ENCODE measurements at places on chromosomes 2 and 18.
A peak's percentile ranks its signal among the peaks of the same experiment; 100 is the strongest.

- no peak overlapping the region for H3K4me3 ChIP-seq
- 0 out of 2 replicates have a peak, but pooled peaks cover 4% of the 10 kb centered on the region for H3K36me3 ChIP-seq
- H3K27me3 ChIP-seq = no peaks in the 10 kb centered on the region
- no peak overlapping the region for H3K27ac ChIP-seq
- H3K4me1 ChIP-seq = no peaks in the 10 kb centered on the region
Observed at GRCh38 chr18:24115628-24116027, 23.2 kb upstream of the CABYR start.

DNA sequence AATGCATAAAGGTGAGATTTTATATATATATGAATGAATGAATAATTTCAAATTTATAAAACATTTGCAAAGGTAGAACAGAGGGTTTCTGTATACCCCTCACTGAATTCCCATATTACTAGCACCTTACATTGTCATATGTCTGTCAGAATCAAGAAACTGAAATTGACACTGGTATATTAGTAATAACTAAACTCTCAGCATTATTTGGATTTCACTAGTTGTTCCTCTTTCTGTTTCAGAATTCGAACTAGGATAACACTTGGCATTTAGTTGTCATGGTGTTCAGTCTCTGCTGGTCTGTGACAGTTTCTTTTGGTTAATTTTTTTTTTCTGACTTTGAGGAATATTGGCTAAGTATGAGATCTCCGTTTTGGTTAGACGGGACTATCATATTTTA is 275.9 kb downstream of the DCC start:
- H3K4me1 ChIP-seq = no peaks in the 10 kb centered on the region
- H3K27ac ChIP-seq = no peak overlapping the region
- no peaks in the 10 kb centered on the region for H3K27me3 ChIP-seq
- no peak for DNase-seq

DNA sequence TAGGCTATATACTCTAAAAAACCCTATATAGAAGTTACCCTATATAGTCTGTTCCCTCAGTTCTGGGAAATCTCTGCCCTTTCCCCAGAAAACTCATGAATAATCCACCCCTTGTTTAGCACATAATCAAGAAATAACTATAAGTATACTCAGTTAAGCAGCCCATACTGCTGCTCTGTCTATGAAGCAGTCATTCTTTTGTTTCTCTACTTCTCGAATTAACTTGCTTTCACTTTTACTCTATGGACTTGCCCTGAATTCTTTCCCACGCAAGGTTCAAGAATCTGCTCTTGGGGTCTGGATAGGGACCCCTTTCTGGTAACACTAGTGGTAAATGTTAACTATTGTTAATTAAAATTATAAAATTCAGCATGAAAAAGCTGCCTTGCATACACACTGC is 17.4 kb upstream of the AP1S3 start:
- H3K36me3 ChIP-seq = peaks cover 45% of the 10 kb centered on the region
- H3K4me1 ChIP-seq = no peaks in the 10 kb centered on the region
- H3K27me3 ChIP-seq = no peaks in the 10 kb centered on the region
- H3K4me3 ChIP-seq = no peak overlapping the region

DNA sequence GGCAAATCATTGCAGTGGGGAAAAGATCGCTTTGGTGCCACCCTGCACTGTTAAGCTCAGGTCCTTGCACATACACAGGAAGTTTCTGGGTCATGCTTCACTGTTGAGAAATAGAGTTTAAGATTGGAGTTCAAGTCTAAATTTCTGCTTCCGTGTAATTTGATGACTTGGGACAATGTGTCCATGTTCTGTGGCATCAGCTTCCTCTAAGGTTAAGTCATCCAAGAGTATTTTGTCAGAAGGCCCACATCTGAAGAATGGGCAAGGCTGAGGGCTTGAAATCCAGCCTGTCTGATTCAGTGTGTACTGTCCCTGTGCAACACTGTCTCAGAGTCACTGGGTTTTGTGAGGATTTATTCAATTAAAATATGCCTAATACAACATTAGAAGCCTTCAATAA is 880.7 kb downstream of the SUCLG1 start:
- H3K4me3 ChIP-seq = no peak overlapping the region
- H3K27ac ChIP-seq = no peak overlapping the region
- no peak for DNase-seq
- no peaks in the 10 kb centered on the region for H3K36me3 ChIP-seq
- H3K4me1 ChIP-seq = no peaks in the 10 kb centered on the region
- no peaks in the 10 kb centered on the region for H3K27me3 ChIP-seq

GRCh38 chr2:46689993-46690392 is 210.6 kb downstream of the TMEM247 start:
- H3K4me3 ChIP-seq = no peak overlapping the region
- H3K36me3 ChIP-seq = no peaks in the 10 kb centered on the region
- H3K4me1 ChIP-seq = peaks cover 38% of the 10 kb centered on the region
- H3K27ac ChIP-seq = peak overlapping the region; percentile 97
- DNase-seq = no peak
